ENCODE measurements at places on chromosomes 4 and X.

GRCh38 chr4:162659716-162660115 is 495.9 kb upstream of the FSTL5 start:
- H3K36me3 ChIP-seq: no peaks in the 10 kb centered on the region
- no peak overlapping the region for H3K4me3 ChIP-seq
- H3K27ac ChIP-seq: no peak overlapping the region
- H3K4me1 ChIP-seq: no peaks in the 10 kb centered on the region
- no peaks in the 10 kb centered on the region for H3K27me3 ChIP-seq
- no peak for DNase-seq

- H3K4me3 ChIP-seq: no peak overlapping the region
- H3K27ac ChIP-seq: no peak overlapping the region
- no peaks in the 10 kb centered on the region for H3K4me1 ChIP-seq
- H3K27me3 ChIP-seq: peaks cover 2% of the 10 kb centered on the region
- DNase-seq: no peak
These were observed 21.5 kb downstream of the SORCS2 start for GRCh38 chr4:7213807-7214206.

GRCh38 chrX:53122013-53122412 is 28.1 kb downstream of the KANTR start:
- DNase-seq: no peak
- no peak overlapping the region for H3K27ac ChIP-seq
- H3K27me3 ChIP-seq: no peaks in the 10 kb centered on the region
- H3K4me3 ChIP-seq: no peak overlapping the region

- DNase-seq: no peak
- H3K27me3 ChIP-seq: no peaks in the 10 kb centered on the region
- no peak overlapping the region for H3K27ac ChIP-seq
These were observed 164.2 kb downstream of the APBB2 start for GRCh38 chr4:41050116-41050515.

- H3K27ac ChIP-seq: no peak overlapping the region
- no peaks in the 10 kb centered on the region for H3K27me3 ChIP-seq
- H3K4me1 ChIP-seq: no peaks in the 10 kb centered on the region
- no peak for DNase-seq
- H3K4me3 ChIP-seq: no peak overlapping the region
These were observed 330.3 kb upstream of the BOD1L1 start for GRCh38 chr4:13957871-13958270.

Measured in prostate gland (tissue), 2 donors.